ENCODE measurements at places on chromosomes 7 and 10.

DNA sequence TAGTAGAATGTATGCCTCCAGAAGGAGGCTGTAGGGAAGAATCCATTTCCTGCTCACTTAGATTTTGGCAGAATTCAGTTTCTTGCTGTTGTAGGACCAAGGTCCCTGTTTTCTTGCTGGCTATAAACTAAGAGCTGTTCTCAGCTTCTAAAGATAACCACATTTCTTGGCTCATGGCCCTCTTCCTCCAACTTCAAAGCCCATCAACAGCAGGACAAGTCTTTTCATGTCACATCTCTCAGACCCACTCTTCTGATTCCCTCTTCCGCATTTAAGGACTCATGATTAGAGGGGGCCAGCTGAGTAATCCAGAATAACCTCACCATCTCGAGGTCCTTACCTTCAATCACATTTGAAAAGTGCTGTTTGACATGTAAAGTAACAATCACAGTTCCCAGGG lies 8.2 kb upstream of the LSM8 start:
- no peak for DNase-seq

- no peak for DNase-seq
Measured at GRCh38 chr7:445020-445419, 74.6 kb downstream of the PDGFA start.

- DNase-seq, result peak; percentile 1
Measured at GRCh38 chr10:46557319-46558121, 1.1 kb upstream of the GPRIN2 start.

GRCh38 chr10:74867351-74867750 lies 41.0 kb downstream of the KAT6B start:
- DNase-seq, result no peak

GRCh38 chr10:73469579-73469978 lies 26.2 kb downstream of the PPP3CB start:
- no peak for DNase-seq

DNA sequence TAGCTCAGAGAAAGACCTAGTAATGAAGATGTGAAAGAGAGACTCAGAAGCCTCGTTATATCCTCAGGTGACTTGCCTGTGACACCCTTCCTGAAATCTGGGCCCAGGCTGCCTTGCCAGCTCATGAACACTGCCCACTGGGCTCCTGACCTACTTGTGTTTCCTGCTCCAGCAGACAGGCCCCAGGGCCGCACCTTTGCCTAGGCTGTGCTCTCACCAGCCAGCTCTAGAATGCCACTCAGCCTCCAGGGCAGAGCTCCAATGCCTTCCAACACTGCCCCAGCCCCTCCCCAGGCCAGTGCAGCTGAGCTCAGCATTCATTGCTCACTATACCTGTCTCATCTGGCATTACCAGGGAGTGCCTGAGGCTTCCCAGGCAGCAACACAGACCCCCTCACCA lies 94.3 kb downstream of the DLG5 start:
- DNase-seq, result no peak

- DNase-seq, result no peak
Measured at GRCh38 chr7:1288996-1289551, 56.4 kb downstream of the UNCX start.

DNA sequence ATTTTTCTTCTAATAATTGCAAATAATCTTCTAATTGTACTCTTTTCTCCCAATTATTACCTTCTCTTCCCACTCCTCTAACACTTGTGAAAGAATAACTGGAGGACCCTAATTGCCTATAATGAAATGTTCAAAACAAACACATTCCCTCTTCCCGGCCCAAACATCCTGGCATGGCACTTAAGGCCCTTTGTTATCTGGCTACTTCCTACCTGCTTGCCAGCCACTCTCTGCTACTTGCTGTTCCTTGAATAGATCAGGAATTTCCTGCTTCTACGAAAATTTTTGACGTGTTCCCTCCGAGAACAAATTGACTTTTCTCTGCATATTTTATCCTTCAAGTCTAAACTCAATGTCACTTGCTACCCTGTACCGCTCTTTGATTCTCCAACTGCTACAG lies 56.1 kb upstream of the NOBOX start:
- DNase-seq, result no peak

- DNase-seq, result no peak
Measured at GRCh38 chr7:82430500-82431465, 12.8 kb downstream of the CACNA2D1 start.

GRCh38 chr10:77810446-77811335 lies 115.9 kb downstream of the DLG5 start:
- DNase-seq, result no peak

DNA sequence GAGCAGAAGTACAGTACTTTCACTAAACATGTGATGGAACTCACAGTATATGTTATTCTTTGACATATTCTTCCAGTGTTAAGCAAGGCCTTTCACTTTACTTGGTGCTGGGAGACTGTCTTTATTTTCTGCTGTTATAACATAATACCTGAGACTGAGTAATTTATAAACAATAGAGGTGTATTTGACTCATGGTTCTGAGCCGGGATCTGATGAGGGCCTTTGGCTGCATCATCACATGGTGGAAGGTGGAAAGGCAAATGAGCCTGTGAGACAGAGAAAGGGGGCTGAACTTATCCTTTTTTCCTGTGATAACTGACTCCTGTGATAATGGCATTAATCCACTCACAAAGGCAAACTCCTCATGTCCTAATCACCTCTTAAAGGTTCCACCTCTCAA lies 1.4 kb downstream of the SUPV3L1 start:
- DNase-seq, result no peak

- DNase-seq, result no peak
Measured at GRCh38 chr10:35433851-35434426, 97.6 kb downstream of the CCNY start.

GRCh38 chr7:148698007-148698396 lies 701 bp upstream of the CUL1 start:
- DNase-seq, result no peak

DNA sequence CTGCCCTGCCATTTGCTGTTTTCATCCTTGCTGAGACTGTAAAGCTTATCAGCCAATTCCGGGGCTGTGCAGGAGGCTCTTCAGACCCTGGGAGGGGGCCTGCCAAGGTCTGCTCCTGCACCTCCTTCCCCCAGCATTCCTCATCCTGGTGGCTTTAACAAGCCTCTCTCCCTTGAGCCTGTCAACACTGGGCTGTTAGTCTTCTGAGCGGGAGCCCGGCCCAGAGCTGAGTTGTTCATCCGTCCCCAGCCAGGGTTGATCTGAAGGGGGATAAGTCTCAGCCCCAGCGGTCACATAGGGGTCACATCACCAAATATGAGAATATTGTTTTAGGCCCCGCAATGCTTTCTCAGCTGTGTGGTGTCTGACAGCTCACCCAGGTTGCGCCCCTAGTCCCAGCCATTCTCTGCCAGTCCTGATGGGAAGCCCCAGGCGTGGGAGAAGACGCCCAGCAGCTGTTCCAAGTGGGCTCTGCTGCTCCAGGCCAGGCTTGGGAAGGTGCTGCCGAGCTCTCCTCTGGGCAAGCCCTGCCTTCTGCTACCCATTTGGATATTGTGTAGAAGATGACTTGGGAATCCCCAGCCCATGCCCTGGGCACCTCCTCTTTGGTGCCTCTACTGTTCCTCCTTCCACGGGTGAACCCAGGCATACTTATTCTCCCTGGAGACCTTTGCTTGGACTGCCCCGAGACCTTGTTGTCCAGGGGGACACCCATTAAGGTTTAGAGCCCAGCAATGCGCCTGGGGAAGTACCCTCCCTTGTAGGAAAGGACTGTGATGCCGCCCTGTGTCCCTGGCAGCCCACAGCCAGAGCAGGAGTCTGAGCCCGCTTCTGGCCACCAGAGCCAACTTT lies 23.5 kb upstream of the TRIM8 start:
- DNase-seq, result no peak

DNA sequence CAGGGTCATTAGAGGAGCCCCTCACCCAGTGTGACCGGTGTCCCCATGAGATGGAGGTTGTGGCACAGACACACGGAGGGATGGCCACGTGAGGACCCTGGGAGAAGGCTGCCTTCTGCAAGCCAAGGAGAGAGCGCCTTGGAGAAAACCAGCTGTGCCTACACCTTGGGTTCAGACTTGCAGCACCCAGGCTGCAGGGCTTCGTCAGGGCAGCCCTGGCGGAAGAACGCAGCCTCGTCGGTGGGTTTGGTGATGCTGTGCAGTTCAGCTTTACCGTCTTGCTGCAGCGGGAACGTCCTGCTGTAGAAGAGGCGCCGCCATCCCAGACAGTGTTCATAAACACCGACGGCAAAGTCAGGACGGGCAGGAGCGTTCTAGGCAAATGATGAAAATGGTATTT lies 89.3 kb downstream of the MGMT start:
- DNase-seq, result no peak
